Activated naive CD4-positive, alpha-beta T cell treated with anti-CD3 and anti-CD28 coated beads, Interleukin-2, amount 50 U/mL, for 16 hours (primary cell): ENCODE measurements at places on chromosomes 7 and 10.

DNA sequence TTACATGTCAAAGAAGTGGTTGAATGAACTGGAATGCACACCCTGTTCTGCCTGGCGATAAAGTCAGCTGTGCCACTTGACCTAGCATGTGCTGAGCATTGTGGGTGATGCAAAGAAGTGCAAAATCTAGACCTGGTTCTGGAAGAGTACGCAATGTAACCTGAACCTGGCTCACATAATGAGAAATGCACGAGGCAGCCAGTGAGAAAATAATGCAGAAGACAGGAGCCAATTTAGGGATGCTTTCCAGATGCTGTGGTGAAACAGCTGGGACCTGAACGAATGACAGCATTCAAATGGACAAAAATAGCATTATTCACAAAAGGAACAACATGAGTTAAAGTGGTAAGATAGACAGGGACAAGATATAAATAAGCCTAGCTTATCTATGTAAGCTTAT, 402.6 kb downstream of the SORCS1 start:
- DNase-seq: no peak

DNA sequence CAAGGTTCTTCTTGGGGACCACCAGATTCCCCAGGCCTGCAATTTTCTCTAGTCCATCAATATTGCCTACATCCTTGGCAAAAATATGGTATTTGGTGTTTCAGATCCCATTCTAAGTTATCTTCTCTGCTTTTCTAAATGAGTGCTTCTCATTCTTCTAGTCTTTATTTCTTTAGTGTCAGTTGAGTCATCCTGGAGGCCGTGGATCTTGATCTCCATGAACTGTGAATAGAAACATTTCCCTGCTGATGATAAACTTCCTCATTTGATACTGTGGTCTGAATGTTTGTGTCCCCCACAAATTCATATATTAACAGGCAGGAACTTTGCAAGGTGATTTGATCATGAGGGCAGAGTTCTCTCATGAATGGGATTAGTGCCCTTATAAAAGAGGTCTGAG, 779.3 kb downstream of the INHBA start:
- no peak for DNase-seq

DNA sequence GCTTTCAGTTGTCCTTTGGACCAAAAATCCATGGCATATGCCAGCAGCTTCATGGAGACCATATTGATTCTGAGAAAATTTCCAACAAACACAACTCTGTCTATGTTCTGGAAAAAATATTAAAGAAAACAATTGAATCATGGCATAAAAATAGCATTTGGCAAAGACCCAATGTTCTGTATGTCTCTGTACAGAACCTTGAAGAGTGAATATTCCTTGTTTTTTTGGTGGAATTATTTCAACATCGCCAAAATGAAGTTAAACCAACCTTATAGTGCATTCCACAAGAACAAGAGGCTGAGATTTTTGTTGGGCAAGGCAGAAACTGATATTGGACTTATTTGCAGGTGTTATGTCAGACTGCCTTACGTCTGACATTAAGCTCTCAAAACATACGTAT, 53.3 kb upstream of the SLC16A12 start:
- DNase-seq: no peak

GRCh38 chr10:26359670-26360069, 78.5 kb upstream of the APBB1IP start:
- no peak for DNase-seq

GRCh38 chr10:14235566-14236195, 95.0 kb downstream of the FRMD4A start:
- DNase-seq: no peak

DNA sequence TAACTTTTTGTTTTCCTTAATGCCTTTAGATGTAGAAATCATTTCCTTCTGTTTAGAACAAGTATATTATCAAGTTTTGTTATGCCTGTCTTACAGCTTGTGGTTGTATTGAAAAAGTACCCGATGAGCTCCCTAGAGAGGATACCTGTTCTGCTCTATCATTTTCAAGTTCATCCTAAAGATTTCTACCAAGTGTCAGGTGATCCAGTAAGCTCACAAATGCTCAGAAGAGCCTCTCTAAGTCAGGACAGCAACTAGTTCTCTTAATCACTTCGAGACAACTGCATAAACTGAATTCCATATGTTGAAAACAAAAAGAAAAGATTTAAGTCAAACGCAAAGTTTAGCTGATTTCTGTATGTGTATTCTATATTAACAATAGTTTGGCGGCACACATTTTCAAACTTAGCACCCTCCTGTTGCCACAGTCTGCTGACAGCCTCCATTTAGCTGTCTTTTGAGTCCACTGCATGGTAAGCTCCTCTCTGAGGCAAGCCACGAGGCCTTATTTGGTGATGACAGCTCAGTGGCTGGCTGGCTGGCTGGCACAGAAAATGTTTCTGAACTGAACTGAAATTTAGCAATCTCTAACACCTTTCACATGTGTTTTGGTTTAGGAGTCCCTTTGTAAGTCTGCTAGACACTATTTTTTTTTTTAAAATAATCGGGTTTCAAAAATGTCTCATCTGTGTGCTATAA, 59.4 kb downstream of the SEMA3C start:
- DNase-seq: no peak

DNA sequence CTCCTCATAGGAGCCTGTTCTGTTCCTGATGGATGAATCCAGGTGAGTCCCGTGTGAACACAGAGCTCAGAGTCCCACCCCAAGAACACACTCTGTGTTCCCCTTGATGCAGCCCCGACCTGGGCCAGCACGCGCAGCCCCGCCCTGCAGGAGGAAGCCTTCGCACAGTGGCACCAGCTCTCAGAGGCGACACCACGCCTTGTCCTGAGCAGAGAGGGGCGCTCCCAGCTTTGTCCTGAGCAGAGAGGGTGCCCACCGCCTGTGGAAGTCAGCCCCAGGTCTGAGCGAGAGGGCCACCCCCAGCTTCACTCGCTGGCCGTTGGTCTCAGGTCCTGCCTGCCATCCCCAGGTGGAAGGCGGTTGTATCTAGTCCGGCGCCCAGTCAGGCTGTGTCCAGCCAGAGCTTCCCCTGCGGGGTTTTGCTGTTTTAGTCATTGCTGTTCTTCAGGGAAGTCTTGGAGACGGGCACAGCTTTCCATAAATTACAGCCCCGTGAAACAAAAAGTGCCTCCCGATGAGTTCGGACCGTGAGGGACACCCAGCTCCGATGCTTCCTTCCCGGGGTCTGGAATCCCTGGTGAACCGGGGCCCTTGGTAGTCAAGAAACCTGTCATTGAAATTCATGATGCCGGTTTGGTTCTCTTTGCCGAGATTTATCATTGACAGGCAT, 43.6 kb downstream of the NKX6-2 start:
- no peak for DNase-seq
